ENCODE measurements at places on chromosomes 7 and 10.

- no peak for DNase-seq
Observed at GRCh38 chr10:77909749-77910375, 16.7 kb downstream of the DLG5 start.

GRCh38 chr7:69860486-69860885 lies 262.2 kb downstream of the AUTS2 start:
- DNase-seq, result no peak

DNA sequence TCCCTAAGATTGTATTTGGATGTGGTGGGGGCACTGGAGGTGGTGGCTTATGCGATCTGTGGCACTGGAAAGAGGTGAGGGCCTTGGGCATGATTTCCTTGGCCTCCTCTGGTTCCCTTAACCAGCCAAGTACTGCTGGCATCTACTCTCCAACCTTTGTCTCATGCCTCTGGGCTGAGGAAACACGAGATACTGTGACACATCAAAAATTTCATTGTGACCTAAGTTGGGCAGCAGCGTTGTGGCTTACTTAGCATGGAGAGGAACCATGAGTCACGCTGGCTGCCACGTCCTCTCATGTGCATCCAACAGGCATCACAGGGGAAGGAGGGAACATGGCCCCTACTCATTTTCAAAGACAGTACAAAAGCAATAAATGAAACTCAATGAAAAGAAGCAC lies 29.7 kb upstream of the GSDME start:
- DNase-seq, result no peak

GRCh38 chr10:96708456-96708855 lies 11.9 kb downstream of the PIK3AP1 start:
- DNase-seq, result no peak

- DNase-seq, result no peak
Observed at GRCh38 chr10:19194866-19195265, 146.3 kb downstream of the MALRD1 start.

DNA sequence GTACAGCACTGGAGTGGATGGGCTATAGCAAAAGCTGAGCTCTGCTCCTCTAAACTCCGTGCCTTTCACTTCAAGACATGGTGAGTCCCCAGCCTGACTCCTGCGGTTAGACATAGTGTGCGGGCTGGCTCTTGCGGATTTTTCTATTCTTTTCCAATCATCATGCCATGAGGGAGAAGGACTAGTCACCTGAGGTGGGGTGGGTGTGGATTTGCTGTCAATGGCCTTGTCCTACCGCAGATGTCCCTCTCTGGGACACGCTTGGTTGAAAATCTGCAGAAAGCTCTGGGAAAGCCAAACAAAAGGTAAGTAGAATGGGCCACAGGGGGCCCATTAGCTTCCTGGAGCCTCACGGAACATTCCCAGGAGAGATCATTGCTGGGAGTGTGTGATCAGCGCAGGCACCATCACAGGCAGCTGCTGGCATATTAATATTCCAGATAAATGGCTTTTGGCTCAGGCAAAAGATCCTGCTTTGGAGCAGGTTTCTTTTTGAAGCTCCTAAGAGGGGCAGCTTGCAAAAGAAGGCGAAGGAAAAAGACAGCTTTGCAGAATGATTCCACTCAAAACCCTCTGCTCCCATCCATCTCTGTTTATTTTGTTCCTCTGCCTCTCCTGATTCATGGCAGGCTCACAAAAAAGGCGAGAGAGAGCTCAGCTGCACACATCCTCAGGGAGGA lies 509.0 kb upstream of the ZMIZ1 start:
- no peak for DNase-seq

DNA sequence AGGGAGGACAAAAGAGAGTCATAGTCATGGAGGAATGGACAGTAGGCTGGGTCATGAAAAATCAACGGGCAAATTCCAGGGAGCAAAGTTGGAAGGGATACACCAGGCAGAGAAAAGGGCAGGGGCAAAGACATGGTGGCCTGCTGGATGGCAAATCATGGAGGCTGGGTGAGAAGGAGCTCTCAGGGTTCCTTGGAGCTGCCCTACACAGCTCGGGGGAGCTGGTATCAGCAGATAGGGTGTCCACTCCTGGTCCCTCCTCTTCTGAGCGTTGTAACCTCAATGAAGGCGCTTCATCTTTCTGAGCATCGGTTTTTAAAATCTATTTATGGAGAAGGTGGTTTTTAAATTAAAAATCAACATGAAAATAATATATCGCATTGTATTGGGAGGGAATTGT lies 27.9 kb upstream of the EIF5AL1 start:
- DNase-seq, result no peak

DNA sequence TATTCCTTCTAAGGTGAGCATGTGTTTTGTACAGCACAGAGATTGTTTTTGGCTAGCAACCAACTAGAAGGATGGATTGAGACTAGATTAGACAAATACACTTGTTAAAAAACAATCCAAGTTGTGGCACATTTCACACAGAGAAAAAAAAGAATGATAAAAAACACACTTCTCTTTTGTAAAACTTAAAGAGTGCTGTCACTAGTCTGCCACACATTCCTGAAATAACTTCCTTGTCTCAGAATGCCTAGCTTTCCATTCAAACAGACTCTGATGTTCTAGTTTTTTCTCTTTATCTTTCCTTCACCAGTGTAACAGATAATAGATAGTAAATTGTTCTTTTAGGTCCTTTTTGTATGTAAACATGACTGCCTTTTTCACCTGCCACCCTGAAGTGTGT lies 11.4 kb downstream of the DLD start:
- DNase-seq, result no peak

DNA sequence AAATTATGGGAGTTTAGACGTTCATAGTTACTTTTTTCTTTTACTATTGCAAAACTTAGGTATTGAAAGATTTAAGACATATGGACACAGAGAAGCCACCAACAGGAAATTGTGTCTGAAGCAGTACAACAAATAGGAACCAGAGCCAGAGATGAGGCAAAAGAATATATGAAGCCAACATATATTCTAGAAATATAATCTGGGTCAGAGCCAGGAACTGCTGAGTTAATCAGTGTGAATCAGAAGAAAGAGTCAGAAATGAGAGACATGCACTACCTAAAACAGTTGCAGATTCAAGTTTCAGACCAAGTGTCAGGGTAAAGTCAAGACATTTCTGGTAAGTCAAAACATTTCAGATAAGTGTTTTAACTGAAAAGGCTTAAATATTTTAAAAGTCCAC lies 67.7 kb downstream of the DGKB start:
- no peak for DNase-seq

GRCh38 chr10:49650724-49651034 lies 28.8 kb upstream of the C10orf53 start:
- DNase-seq, result no peak

DNA sequence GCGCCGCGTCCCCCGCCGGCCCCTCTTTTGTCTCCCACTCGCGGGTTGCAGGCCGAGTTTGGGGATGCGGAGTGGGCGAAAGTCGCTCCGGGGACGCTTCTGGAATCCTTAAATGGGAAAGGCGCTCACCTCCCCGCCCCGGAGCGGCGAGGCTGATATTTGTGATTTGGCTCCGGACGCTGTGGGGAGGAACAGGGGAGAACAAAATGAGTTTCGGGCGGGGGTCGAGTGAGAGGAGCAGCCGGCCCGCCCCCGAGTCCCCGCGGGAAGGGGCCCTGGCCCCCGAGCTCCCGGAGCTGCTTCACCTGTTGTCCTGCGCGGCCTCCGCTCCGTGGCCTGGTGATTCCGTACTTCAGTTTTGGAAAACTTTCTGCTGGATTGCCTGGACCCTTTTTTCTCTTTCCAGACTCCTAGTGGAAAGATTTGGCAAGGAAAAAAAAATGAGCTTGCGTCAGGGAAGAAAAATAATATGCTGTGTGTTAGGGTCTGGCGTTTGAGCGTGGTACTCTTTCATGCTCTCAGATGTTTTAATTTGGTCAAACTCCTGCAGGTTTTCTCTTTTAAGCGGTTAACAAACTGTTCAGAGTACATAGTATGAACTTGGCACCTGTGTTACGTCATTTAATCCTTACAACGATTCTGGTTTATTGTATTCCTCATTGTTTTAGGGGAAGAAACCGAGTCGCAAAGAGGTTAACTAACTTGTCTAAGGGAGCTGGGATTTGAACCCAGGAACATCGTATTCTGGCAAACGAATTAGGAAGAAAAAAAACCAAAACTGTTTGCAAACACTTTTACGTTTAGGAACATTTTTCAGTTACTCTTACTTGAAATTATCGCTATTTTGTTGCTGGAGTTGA lies 924 bp downstream of the BMPR1A start:
- peak; percentile 9 for DNase-seq

GRCh38 chr7:43302211-43302711 lies 189.8 kb downstream of the HECW1 start:
- DNase-seq, result no peak

- DNase-seq, result no peak
Observed at GRCh38 chr7:100367676-100368613, 5.3 kb upstream of the PILRA start.

DNA sequence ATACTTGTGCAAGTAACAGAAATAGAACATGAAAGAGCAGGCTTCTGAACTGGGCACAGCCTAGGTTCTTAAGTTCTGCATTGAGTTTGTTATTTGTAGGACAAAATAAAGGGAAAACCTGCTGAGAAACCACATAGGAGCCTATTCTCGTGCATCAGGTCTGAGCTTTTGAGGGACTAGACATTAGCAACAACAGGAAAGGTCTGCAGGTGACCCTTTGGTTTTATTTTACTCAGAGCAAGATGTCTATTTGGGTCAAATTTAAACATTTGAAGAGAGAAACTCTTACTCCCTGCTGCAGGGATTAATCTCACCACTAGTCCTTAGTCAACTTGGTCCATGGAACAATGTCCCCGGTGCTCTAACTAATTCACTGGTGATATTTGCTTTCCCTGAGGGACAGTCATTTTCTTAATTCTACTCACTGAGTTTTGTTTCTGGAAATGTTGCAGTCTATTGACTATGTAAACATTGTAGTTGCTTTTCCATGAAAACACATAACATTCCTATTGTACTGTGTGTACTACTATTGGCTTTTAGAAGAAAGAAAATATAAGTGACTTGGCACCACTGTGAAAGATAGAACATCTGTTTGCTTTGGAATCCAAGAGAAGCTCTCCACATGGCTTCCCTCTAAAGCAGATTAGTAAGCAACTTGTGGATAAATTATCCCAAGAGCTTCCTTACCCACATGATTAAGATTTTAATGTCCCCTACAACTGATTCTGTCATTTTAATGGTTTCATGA lies 108.2 kb downstream of the CHRM2 start:
- no peak for DNase-seq

- DNase-seq, result peak; percentile 67
Observed at GRCh38 chr7:50206453-50207250, 97.9 kb upstream of the IKZF1 start.

- DNase-seq, result peak; percentile 9
Observed at GRCh38 chr10:31242902-31243301, 76.1 kb upstream of the ZEB1 start.

DNA sequence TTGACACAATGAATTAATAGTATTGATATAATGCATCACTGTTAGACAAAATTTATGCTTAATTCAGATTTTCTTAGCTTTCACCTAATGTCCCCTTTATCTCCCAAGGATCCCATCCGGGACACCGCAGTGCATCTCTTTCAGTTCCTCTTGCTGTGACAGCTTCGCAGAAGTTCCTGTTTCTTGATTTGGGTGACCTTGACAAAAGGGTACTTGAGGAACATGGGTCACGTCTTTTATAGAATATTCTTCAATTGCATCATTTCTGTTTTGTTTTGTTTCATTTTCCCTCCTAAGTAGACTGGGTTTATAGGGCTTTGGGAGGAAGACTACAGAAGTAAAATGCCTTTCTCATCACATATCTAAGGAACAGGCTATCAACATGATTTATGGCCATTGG lies 453.2 kb downstream of the DPP6 start:
- DNase-seq, result no peak

- no peak for DNase-seq
Observed at GRCh38 chr10:58956926-58957325, 219.5 kb upstream of the PHYHIPL start.

DNA sequence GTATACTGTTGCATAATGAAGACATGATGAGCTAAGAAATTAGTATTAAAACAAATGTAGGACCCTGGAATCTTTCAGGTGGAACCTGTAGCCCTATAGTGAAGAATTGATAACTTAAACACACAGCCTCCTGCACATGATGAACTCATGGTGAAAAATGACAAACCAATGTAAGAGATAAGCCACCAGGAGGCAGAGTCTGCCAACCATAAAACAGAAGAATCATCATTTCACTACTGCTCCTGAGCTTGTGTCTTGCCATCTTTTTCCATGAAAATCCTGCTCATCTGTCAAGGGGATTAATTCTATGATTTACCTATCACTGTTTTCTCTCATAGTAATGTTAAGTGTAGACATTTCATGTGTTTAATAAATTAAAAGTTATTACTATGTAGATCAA lies 363.9 kb downstream of the MALRD1 start:
- DNase-seq, result no peak

DNA sequence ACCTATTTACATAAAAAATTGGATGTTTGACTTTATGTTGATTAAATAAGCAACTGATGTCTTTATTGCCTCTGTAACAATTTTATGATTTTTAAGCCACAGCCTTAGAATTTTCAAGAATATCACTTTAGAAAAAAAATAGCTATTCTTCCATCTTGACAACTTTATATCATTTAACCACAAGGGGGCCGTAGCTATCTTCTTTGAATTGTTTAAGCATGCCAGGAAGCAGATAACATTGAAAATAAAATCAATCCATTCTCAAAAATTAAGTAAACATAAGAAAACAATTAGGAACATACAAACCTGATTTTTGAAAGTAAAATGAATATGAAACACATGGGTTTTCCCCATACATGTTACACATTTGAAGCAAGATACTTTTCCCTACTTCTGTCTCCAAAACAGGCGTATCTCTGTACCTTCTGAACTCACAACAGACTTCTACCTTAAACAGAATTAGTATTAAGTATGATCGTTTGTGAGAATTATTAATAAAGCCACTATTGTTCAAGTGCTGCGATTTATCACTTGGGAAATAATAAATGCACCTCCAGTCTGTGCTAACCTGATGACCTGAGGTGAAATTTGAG lies 209.0 kb downstream of the CACNA2D1 start:
- DNase-seq, result no peak

GRCh38 chr10:80684259-80684658 lies 146.6 kb downstream of the SH2D4B start:
- DNase-seq, result no peak

GRCh38 chr10:28897617-28898464 lies 220.5 kb downstream of the BAMBI start:
- no peak for DNase-seq

- DNase-seq, result no peak
Observed at GRCh38 chr10:5064656-5065055, 29.6 kb upstream of the AKR1C3 start.

GRCh38 chr7:7675686-7676085 lies 35.1 kb downstream of the UMAD1 start:
- DNase-seq, result no peak

GRCh38 chr7:146982482-146982881 lies 865.9 kb downstream of the CNTNAP2 start:
- DNase-seq, result no peak

Measured in activated CD4-positive, alpha-beta T cell treated with anti-CD3 and anti-CD28 coated beads for 1 hour (primary cell).